ENCODE measurements at places on chromosomes 2 and 18.

GRCh38 chr18:46480226-46480625, 176.8 kb downstream of the LOXHD1 start:
- DNase-seq, result no peak

GRCh38 chr2:73112913-73113854, at the start of gene RAB11FIP5:
RAB11FIP5 (minus strand) TSS chr2:73112948; CDS start chr2:73112777, 171 bp downstream.
- no peak for DNase-seq

GRCh38 chr2:38596229-38596628, 6.5 kb downstream of the HNRNPLL start:
- no peak for DNase-seq

- DNase-seq, result no peak
Observed at GRCh38 chr18:32980896-32981295, 208.1 kb upstream of the KLHL14 start.

- no peak for DNase-seq
Observed at GRCh38 chr18:34048423-34048822, 176.3 kb downstream of the NOL4 start.

DNA sequence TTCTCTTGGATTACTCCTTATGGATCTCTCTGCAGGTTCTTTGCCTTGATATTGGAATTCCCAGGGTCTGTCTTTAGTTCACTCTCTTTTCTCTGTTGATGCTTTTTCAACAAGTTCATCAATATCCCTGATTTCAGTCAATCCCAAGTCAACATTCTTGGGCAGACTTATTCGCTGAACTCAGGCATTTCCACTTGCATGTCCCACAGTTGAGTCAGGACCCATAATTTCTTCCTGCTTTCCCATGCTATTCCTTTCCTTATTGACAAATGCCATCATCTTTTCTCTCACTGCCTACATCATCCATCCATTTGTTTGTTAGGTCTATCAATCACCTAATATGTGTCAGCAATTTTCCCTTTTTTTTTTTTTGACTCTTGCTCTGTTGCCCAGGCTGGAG, 11.6 kb downstream of the GPD2 start:
- DNase-seq, result no peak

DNA sequence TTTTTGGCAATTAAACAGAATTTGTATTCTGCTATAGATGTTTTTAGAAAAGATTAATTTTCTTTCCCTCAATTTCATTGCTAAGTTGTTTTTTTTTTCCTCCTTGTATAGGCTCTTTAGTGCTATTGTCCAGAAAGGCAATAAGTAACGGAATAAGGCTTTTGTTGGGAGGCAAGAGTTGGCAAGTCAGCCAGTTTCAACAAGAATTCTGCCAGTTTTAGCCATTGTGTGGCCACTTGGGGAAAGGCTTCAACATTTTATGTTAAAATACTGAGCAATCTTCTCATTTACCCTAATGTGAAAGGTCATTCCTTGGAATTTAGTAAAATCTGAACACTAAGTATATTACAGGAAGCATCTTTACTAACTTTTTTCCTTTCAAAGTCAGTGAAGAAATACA, 9.6 kb downstream of the CALCRL start:
- DNase-seq, result no peak

DNA sequence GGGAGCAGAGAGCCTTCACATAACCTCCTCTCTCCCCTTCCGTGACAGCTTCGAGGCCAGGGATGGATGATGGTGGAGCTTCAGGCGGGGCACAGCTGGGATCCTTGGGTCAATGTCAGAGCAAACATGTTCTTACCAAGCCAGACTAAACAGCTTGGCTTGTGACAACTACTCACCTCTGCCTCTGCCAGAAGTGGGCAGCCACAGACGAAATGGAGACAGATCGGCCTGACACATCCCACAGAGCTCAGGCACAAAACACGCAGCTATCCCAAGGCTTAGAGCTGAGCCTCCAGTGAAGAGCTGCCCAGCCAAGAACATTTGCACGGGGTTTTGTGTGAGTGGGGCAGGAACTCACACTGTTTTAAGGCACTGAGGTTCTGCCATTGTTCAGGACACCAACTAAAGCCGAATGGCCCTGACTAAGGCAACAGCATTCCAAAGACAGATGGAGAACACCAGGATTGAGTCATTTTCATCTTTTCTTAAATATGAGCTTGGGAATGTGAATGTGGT, 12.8 kb downstream of the PXDN start:
- no peak for DNase-seq

DNA sequence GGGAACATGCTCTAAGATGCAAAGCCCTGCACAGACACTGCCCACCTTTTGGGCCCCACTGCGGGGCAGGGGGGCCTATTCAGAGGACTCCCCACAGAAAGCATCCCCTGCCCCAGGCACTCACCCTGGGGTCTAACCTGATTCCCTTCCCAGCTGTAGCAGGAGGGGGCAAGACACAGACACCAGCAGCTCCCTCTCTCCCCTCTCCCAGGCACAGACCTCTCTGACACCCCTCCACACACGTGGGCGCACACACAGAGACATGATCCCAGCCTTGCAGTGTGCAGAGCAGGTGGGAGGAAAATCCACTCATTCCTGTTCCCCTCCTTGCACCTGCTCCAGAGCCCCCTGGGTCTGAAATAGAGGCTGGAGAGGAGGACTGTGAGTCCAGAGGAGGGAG, 10.7 kb downstream of the TNS1 start:
- no peak for DNase-seq

GRCh38 chr2:2569306-2569705, 238.2 kb upstream of the MYT1L start:
- no peak for DNase-seq

DNA sequence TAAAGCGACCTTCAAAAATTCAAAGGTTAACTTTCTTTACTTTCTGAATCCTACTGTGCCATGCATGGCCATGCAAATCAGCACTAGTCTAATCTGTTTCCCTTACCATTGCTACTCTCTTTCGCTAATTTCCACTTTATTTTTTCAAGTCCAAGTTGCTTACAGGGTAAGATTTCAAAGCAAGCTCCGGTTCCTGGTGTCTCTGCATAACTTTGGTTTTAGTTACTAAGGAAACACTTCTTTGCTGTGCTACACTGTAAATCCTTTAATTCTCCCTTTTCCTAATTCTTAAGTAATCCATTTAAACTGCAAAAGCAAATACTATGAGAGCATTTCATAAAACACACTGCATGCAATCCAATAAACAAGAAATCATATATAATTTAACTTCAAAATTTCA, 383.5 kb upstream of the LYPD1 start:
- DNase-seq, result no peak
